ENCODE measurements at places on chromosomes 7 and 10.

GRCh38 chr10:69425511-69426298 lies 9.0 kb upstream of the TACR2 start:
- no peak for DNase-seq

- DNase-seq = no peak
Measured at GRCh38 chr7:128801667-128802418, 10.1 kb downstream of the CCDC136 start.

GRCh38 chr10:10222304-10222841 lies 795.3 kb upstream of the CELF2 start:
- DNase-seq = no peak

- DNase-seq = no peak
Measured at GRCh38 chr7:85573346-85573745, 386.5 kb upstream of the SEMA3D start.

DNA sequence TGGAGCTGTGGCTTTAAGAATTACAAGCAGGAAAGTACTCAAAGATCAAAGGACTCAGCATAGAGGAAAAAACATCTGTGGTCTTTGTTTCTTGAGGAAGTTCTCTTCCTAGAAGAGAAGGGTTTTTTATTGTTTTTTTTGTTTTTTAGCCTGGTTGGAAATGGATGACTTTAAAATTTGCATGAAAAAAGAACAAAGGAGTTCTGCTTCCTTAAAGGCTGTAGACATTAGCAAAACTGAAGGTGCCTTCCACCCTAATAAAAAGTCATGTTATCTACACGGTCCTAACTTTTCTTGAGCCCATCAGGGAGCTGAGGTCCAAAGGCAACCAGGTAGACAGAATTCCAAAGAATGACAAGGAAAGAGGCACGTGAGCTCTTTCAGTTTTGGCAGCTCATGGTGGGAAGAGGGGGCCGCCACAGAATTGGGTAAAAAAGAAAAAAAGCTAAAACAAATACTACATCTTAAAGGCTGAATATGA lies 356.6 kb downstream of the SH2D4B start:
- DNase-seq = no peak

GRCh38 chr7:25496476-25497368 lies 268.4 kb upstream of the NPVF start:
- DNase-seq = no peak

All from stimulated activated CD8-positive, alpha-beta memory T cell treated with anti-CD3 and anti-CD28 coated beads, Interleukin-7, amount 100 ng/mL, for 1 hour (primary cell).